ENCODE measurements at places on chromosomes 11 and 22. TPM values are rescaled to one million over a fixed set of nuclear protein-coding genes. Genes with fewer than 3 reads are reported as not detected.

SLC17A6 gene
- not detected for total RNA-seq

P2RY6 gene
- not detected for total RNA-seq

USH1C gene
- not detected for total RNA-seq

ZNF214 gene
- total RNA-seq = 1.8 TPM

SLC22A6 gene
- not detected for total RNA-seq

MS4A3 gene
- total RNA-seq = not detected

GRCh38 chr11:61011229-61011870 lies 39.9 kb downstream of the CD6 start:
- DNase-seq = peak; percentile 52

DNA sequence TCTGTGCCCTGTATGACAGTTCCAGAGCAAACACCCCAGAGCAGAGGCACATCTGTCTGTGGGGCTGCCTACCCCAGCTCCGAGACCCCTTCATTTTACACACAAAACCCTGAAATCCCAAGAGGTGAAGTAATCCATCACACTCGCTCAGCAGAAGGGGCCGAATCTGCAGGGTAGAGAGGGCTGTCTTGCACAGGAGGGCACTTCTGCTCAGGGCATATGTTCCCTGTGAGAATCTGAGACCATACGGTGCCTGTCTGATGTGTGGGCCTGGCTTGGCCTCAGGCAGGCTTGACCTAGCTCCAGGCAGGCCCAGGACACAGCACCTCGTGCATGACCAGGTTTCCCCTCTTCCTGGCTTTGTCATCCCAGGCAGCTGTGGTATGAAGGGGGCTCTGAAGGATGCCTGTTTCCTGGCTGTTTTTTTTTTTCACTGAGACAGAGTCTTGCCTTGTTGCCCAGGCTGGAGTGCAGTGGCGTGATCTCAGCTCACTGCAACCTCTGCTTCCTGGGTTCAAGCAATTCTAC lies 37.2 kb downstream of the GRIK4 start:
- DNase-seq = no peak

DNA sequence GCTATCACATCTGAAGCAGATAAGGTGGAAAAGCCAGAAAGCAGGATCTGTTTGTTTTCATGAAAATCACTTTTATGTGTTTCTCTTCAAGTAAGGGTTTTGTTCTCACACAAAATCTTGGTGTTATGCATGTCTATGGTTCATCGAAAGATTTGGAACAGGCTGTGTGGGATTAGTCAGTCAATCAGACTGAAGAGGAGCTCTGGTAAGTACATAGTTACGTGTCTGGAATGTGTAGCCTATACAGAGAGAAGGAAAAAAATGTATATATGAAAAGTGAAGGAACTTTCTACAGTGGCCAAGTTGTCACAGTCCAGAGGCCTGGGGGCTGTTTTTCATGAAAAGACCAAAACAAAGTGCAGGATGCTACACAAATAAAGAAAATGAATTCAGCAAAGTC lies 156.7 kb downstream of the CNTN5 start:
- no peak for DNase-seq

DNA sequence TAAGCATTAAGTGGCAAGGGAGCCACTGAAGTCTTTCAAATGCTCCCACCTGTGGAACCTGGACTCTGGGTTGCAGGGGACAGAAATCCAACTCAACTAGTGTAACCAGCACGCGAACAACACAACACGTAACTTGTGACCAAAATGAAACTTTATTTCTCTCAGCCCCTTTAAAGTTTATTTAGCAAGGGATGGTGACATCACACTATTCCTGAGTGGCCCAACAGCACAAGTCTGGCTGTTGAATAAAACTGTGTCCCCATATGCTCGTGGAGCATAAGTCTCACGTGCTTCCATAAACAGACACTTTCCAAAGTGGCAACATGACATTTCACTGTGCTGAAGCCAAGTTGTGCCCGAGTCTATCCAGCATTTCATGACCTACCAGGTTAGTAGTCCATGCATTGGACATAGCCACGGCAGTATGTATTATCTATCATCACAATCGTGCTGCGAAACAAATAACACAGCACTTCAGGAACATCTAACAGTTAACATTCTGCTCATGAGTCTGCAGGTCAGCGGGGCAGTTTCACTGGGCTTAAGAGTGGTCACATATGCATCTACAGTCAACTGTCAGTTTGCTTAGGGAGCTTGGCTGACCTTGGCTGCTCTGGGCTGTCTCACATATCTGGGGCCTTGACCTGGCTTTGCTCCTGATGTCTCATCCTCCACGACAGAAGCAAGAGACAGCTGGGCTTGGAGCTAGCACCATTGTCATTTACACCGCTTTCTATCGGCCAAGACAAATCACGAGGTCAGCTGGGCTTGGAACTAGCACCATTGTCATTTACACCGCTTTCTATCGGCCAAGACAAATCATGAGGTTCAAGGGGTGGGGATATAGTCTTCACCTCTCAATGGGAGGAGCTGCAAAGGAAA lies 35.0 kb upstream of the LMO2 start:
- DNase-seq = no peak

GRCh38 chr11:103887001-103887658 lies 149.3 kb upstream of the DDI1 start:
- DNase-seq = no peak

GRCh38 chr11:21774212-21774611 lies 418.7 kb upstream of the ANO5 start:
- DNase-seq = peak; percentile 2

GRCh38 chr22:38531251-38531938 lies 25.3 kb upstream of the DDX17 start:
- DNase-seq = no peak
